Activated CD8-positive, alpha-beta memory T cell treated with anti-CD3 and anti-CD28 coated beads, Interleukin-2, amount 50 U/mL, for 48 hours (primary cell): ENCODE measurements at places on chromosomes 11 and 22.
A peak's percentile ranks its signal among the peaks of the same experiment; 100 is the strongest.

- no peak for DNase-seq
These were observed 21.5 kb upstream of the LINC01488 start for GRCh38 chr11:69459848-69460539.

GRCh38 chr11:123356539-123356938 lies 73.5 kb upstream of the GRAMD1B start:
- peak; percentile 66 for DNase-seq

DNA sequence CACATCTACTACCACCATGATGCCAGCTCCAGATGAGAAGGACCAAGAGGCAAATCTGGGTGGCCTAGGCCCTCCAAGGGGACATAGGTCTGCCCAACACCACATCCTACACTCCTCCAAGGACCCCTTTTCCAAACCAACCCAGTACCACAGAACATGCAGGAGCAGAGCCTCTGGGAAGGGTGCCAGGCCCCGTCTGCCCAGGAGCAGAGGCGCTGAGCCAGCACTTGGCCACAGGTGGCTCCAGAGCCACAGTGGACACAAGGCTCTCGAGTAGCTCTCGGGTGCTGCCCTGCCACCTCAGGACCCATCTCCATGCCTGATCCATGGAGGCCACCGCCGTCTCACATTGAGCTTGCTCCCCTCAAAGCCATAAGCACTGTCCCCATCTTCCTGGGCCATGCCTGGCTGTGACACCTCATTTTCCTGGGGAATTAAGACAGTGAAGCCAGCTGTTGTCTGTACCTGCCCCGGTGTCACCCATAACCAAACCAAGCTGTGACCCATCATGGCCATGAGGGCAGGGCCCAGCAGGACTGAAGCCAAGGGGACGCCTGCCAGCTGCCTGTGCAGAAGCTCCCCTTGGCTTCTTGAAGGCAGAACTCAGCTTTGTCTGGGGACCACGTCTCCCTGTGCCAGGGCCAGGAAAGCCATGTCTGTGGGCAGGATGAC lies 7.4 kb downstream of the MOB2 start:
- no peak for DNase-seq

GRCh38 chr11:31419138-31419537 lies 49.5 kb downstream of the DNAJC24 start:
- no peak for DNase-seq

DNA sequence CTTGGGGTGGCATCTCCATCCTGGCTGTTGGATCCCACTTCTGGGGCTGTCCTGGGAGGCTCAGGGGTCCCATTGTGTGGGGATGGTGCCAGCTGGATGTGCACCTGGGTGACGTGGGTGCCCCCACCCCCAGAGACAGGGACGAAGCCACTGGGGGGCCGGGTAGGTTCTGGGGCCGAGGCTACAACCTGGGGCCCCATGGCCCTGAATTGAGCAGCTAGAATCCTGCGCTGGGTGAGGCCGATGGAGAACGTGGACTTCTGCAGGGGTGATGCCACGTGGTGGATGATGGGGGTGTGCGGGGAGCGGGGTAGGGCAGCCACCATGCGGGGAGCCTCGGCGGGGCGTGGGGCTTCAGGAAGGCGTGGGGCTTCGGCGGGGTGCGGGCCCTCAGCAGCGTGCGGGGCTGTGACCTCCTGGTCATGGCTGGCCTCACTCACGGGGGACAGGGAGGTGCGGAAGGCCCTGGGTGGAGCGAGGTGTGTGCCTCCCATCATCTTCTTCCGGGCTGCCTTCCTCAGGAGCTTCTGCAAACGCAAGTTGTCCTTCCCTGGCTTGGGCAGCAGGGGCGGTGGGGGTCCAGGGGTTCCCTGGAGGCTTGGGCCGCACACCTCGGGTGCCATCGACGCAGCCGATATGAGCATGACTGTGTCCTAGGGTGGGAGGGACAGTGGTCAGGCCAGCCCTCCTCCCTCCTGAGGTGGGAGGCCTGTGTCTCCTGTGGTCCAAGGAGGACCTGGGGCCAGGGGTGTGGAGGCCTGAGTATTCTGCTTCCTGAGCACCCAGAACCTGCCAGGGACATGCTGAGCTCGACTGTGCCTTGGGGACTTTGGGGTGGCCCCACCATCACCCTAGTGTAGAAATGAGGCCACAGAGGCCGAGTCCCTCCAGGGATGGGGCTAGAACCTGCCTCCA lies 1.5 kb downstream of the PRR33 start:
- peak; percentile 70 for DNase-seq

- DNase-seq, result no peak
These were observed 4.7 kb downstream of the CSNK2A3 start for GRCh38 chr11:11348303-11348702.

DNA sequence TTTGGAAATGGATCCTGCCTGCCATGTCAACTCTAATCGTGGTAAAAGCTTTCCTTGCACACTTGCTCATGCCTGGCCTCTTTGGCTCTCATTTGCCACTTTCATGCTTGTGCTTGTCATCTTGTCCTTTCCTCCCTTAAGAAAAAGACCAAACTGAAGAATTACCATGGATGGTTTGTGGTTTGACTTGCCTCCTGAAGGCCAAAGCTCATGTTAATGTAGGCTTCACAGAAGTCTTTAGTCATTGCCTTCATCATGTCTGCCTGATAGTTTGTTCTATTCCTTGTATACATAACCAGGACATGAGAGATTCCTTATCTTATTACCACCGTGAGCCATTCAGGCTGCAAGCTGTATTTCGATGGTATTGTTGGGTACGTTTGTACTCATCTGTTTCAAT lies 17.3 kb downstream of the TEAD1 start:
- DNase-seq, result no peak

DNA sequence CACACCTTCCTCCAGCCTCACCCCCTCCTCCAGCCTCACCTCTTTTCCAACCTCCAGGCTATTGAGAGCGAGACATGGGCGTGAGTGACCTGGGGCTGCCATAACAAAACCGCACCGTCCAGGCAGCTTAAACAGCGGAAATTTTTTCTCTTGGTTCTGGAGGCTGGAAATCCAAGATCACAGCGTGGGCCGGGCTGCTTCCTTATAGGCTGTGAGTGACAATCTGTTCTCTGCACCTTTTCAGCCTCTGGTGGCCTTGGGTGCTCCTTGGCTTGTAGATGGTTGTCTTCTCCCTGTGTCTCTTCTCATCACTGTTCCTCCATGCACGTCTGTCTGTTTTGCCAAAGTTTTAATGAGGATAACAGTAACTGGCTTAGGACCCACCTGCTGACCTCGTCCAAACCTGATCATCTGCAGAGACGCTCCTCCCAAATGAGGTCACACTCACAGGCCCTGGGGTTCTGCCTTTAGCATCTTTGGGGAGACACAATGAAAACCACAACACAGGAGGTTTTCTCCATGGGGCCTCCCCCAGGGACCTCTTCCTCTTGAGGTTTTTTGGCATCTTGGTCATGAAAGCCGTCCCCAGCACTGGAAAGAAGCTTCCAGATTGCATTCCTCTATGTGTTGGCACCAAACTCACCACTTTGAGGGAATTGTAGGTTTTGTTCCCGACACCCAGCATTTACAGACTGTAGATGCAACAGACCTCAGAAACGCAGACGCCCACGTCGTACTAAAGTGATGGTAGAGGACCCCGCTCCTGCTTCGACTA lies 878.1 kb downstream of the BRD1 start:
- peak; percentile 8 for DNase-seq

- no peak for DNase-seq
These were observed 37.3 kb upstream of the TECTA start for GRCh38 chr11:121063728-121064127.

GRCh38 chr22:44382116-44383038 lies 69.6 kb upstream of the SHISAL1 start:
- DNase-seq, result no peak

GRCh38 chr11:110450246-110450645 lies 20.5 kb downstream of the FDX1 start:
- no peak for DNase-seq

- DNase-seq, result peak; percentile 74
These were observed 68.2 kb upstream of the EED start for GRCh38 chr11:86176165-86176884.

DNA sequence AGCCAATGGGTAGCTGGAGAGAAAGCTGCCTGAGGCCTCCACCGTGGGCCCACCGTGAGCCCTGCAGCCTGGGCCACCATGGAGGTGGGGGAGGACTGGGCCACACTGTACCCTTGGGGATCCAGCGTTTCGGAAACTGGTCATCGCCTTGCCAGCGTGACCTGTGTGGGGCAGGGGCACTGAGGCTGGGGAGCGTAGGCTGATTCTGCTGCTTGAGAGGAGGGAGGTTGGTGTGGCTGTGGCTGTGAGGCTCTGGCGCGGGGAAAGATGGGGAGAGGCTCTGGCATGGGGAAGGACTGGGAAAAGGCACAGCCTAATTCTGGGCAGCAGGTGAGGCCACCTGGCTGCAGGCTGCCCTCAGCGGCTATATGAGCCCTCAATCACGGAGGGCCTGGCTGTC lies 12.6 kb upstream of the TTLL12 start:
- DNase-seq, result no peak

DNA sequence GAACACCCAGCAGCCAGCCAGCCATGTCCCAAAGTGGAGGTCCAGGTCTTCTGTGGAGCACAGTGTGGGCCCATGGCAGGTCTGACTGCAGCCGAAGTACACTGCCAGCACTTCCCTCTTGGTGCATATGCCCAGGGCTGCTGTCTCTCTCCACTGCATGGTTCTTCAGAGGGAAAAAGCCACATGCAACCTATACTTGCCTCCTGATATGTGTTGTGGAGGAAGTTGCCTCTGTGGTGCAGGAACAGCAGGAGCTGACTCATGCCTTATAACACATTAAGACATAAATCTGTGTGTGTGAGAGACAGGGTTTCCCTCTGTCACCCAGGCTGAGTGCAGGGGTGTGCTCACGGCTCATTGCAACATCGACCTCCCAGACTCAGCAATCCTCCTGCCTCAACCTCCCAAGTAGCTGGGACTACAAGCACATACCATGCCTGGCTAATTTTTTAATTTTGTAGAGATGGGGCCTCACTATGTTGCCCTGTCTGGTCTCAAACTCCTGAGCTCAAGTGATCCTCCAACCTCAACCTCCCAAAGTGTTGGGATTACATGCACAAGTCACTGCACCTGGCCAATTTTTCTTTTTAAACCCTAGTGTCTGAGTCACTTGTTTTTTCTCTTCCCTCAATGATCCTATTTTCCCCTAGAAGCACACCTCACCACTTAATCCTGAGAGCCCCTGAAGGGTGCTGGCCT lies 98.8 kb downstream of the MPPED2 start:
- no peak for DNase-seq

GRCh38 chr11:87260811-87261210 lies 223.1 kb downstream of the TMEM135 start:
- no peak for DNase-seq

DNA sequence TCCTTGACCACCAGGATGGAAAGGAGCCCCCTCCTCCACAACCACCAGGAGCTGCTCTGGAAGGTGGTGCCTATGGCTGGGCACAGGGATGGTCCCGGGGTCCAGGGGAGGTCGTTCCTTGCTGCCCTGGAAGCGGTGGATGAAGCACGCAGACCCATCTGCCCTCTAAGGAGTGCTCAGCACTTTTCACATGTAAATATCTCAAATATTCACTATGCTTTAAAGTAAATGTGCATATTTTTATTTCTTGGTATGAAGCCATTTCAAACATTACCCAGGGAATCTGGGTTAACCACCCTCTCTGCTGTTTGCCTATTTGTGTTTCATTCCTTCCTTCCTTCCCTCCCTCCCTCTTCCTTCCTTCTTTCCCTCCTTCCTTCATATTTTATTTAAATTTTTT lies 21.7 kb downstream of the SPATA19 start:
- no peak for DNase-seq

- DNase-seq, result no peak
These were observed 1.3 kb upstream of the KMT5B start for GRCh38 chr11:68214173-68215086.

- DNase-seq, result no peak
These were observed 100.7 kb downstream of the NAV2 start for GRCh38 chr11:19813158-19813879.

DNA sequence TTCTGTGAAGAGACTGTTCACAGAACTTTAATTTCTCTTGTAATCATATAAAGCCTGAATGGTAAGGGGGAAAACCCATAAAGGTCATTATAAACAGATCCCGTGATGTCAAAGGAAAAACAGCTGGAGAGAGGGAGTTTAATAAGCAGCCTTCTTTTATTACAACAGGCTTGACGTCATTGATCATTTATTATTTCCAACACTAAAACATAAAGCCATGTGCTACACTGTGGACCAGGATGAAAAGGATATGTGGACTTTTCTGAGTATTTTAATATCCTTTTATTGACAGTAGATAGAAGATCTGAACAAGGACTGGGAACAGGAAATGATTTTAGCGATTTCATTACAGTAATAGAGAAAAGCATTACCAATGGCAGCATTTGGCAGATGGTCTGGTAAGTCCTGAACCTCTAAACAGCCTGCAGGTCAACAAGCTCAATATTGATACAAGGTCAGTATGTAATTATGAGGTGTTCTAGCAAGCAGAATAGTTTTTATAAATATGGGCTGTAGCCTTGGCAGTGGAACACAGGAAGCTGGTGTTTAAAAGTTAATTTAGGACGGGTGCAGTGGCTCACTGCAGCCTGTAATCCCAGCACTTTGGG lies 25.1 kb upstream of the TPH1 start:
- DNase-seq, result no peak

- DNase-seq, result no peak
These were observed 63.5 kb downstream of the CEP164 start for GRCh38 chr11:117391181-117391580.

DNA sequence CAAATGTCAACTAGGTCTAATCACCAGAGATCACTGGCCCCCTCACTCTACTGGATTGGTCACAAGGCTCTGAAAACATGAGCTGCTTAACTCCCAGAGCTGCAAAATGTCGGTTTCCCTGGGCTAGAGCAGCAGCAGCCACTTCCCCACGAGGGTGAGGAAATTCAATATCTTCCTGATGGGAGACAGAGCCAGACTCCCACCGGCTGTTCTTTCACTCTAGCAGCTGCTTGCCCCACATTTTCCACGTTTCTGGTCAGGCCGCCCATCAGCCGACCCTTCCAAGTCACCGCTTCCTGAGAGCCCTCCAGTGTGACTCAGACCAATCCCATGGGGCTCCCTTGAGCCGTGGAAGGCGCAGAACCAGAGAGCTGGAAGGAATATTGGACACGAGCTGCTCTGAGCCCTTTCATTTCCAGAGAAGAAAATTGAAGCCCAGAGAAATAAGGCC lies 227.0 kb downstream of the ADAMTS15 start:
- no peak for DNase-seq

- no peak for DNase-seq
These were observed 505.6 kb upstream of the API5 start for GRCh38 chr11:42806191-42806590.

DNA sequence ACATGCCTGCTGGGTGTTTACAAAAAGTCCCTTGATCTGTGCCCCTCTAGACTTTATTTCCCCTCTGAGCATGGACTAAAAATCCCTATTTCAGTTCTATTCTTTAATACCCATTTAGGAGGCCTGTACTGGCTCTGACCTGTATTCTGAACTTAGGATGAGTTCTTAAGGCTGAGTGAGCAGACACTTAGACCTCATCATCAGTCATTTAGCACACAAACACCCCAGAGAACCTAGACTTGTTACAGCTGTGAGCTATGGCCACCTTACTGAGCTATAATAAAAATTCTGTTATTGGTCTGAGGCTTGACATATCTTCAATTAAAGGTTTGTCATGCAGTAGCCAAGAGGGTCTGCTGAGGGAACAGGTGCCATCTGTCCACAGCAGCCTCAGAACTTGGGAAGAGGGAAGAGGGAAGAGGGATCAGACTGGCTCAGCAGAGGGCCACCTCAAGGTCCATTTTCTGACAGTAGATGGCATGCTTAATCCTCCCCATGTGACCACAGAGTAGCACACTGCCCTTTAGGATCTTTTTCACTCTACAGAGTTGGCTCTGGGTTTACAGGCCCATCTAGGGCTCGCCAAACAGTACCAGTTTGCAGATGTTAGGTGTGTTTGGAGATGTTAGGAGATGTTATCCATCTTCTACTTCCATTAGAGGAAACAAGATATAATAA lies 30.2 kb upstream of the RRM1 start:
- no peak for DNase-seq
